Stimulated activated CD8-positive, alpha-beta memory T cell treated with anti-CD3 and anti-CD28 coated beads, Interleukin-15, amount 100 ng/mL, for 4 hours (primary cell): ENCODE measurements at places on chromosomes 6 and 20.
A peak's percentile ranks its signal among the peaks of the same experiment; 100 is the strongest.

GRCh38 chr20:10336959-10337729 is 96.9 kb downstream of the MKKS start:
- no peak for DNase-seq

DNA sequence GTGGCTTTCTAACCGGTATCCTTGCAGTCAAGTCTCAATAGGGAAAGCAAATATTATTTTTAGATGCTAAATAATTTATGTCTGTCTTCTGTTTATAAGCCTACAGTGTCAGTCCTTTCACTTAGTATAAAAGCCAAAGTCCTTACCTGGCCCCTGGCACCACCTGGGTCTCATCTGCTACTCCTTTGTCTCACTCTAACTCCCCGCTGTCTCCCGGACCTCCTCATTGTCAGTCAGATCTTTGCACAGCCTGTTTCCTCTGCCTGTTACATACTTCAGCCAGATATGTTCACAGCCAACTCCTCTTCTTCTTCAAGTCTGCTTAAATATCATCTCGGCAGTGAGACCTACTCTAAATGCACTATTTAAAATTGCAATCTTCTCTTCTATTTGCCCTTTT is 84.2 kb downstream of the THEMIS start:
- no peak for DNase-seq

GRCh38 chr6:111899531-111899930 is 26.3 kb upstream of the FYN start:
- no peak for DNase-seq

- DNase-seq = no peak
These were observed 2.1 kb downstream of the BTN3A2 start for GRCh38 chr6:26367114-26367513.

- no peak for DNase-seq
These were observed 11.9 kb upstream of the CAPN11 start for GRCh38 chr6:44146685-44147084.

GRCh38 chr6:37650071-37650481 is 47.6 kb downstream of the MDGA1 start:
- DNase-seq = no peak

DNA sequence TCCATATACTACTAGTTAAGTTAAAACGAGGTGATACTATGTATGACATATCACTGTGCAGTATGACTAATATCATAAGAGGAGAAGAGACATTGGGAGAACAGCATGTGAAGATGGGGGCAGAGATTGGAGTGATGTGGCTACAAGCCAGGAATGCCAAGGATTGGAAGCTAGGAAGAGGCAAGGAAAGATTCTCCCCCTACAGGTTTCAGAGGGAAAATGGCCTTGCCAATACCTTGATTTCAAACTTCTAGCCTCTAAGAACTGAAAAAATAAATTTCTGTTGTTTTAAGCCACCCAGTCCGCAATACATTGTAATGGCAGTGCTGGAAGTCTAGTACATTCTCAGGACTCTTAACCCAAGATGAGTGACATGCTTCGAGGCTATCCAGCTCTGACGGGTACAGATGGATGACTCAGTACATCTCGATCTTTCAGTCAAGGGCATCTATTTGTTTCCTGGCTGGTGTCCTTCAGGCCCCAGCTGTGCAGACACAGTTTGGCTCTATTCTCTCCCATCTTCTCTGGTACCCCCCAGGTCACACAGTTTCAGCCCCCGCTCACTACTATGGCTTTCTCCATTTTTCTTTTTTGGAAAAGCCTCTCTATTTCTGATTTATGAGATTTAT is 55.5 kb upstream of the THEMIS start:
- no peak for DNase-seq

DNA sequence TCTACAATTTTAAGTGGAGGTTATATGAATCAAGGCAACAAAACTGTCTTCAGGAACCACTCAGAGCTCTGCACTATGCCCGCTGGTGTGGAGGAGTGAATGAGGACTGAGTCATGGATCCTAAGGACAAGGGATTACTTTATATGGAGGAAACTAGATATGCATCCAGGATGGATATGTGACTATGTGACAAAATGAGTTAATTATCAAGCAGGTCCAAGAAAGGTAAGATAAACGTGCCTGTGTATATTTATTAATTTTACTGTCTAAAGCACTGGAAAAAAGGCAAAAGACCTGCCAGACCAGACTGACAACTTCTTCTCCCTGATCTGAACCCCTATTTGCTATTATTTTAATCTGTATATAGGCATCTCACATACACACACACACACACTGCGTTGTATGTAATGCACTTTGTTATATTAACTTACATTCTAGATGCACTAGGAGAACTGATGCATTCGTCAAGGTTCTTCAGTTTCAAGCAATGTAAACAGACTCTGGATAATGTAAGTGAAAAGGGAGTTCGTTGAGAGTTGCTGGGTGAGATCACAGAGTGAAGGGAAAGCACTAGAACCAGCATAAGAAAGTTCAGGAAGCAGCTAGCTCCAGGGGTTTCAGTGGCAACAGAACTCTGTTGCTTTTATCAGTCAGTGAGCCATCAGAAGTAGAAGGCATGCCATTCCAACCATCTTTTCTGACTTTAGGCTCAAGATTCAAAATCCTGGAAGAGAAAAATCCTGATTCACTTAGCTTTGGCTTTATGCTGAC is 26.4 kb upstream of the ADGRG6 start:
- DNase-seq = no peak

- no peak for DNase-seq
These were observed 25.3 kb downstream of the MDN1 start for GRCh38 chr6:89794324-89794723.

- DNase-seq = no peak
These were observed 54.7 kb downstream of the ELOVL5 start for GRCh38 chr6:53294095-53294494.

GRCh38 chr6:124076336-124077048 is 272.8 kb downstream of the NKAIN2 start:
- DNase-seq = no peak

- no peak for DNase-seq
These were observed 10.9 kb downstream of the DUSP15 start for GRCh38 chr20:31859266-31859997.

DNA sequence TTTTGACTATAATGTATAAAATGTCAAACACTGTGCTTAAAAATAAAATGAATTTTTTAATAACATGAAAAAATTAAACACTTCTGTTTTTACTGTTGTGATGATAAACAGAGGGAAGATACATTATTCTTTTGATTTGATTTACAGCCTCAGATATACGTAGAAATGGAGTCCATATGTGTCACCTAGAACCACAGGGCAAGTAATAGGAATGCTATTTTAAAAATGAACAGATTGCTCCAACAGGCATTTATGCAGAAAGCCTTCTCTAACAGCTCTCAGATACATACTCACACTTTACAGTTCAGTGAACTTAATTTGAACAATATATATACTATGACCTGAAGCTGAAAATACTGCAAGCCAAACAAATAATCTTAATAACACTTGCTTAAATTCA is 1551.0 kb downstream of the GRIK2 start:
- no peak for DNase-seq

DNA sequence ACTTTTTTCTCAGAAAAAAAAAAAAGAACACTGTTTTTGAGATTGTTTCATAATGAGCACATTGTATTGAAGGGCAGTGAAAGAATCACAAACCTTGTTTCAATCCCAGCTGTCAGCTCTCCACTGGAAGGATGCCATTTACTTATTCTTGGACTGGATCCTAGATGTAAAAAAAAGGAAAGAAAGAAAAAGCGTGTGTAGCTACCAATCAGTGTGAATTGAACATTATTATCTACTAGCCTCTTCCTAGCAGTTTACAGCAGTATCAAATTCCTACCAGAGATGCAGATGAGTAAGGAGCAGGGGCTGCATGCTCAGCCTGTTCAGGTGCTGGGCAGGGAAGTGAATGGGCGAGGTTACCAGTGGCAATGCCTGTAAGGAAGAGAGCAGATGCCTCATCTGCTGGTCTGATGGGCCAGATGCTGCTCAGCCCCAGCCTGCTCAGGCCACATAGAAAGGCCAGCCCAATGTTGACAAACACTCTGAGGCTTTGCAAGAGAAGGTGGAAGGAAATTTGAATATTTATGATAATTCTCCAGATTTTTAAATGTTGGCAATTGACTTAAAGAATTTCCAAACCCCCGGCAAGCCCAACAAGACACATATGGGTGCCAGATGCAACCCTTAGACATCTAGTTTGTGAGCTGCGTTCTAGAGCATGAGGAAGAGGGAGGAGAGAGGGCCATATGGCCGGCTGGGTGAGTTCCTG is 189.5 kb downstream of the IBTK start:
- DNase-seq = no peak

DNA sequence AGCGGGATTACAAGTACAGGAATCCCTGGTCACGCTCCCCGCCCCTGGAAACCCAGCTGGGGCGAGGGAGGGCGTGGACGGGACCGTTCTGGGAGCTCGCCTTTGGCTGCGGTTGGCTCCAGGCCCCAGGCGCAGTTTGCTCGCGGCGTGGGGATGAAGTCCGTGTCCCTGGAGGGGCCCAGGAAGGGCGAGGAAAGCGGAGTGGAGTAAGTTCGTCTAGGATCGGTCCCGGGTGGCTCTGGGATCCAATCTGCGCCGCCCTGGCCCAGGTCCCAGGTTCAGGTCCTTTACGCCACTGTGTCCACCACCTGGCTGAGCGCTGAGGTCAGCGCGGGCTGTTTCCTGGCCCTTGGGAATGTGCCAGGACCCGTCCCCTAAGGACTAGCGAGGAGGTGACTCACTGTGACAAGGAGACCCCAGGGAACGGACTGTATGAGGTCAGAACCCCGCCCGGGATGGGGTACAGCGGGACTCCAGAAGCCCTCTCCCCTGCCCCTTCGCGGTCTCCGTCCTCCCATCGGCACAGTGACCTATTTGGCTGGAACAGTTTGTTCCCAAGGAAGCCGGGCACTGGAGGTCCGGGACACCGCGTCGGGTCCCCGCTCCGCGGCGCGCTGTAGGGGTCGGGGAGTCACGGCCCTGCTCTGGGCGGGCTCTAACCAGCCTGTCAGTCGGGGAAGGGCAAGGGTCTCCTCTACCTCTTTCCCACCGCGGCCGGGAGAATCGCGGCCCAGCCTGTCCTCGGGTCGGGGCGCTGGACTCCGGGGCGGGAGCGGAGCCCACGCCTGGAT is 724 bp downstream of the CDKN1A start:
- DNase-seq = no peak

DNA sequence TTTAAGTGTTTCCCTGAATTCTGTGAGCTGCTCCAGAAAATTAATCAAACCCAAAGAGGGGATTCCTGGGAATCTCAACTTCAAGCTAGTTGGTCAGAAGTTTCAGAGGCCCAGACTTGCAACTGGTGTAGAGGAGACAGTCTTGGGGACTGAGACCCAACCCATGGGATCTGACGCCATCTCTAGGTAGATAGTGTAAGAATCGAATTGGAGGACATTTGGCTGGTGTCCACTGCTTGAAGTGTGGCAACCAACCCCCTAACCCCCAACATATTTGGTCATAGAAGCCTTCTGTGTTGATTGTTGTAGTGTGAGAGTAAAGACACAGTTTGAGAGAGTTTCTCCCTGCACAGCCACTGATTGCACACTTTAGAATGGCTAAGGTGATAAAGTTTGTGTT is 103.5 kb upstream of the CARMIL1 start:
- DNase-seq = no peak

- DNase-seq = no peak
These were observed 174.4 kb upstream of the RIN2 start for GRCh38 chr20:19583532-19584175.

- no peak for DNase-seq
These were observed 7.2 kb upstream of the MDGA1 start for GRCh38 chr6:37704923-37705238.

DNA sequence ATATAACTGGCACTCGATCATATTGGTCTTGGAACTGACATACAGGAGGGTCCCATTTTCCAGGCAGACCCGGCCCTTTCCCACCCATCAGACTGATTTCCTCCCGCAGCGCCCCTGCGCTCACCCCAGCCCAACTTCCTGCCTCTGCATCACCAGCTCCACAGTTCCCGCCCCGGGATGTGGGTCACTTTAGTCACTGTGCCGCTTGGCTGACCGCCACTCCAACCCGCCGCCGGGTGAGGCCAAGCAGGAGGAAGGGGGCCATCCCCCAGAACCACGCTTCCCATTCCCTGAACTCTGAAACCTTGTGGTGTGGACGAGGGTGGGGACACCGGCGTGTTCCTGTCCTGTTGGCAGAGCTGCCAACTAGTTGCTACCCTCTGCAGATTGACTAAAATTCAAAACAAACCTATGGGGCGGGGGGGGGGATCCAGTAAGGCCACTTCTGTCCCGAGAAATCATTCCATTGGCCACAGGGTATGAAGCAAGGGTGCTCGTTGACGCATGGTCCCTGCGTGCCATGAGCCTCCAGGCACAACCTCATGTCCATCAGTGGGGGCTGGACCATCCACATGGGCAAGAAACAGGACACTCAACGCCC is 12.3 kb downstream of the TGM2 start:
- DNase-seq = no peak

DNA sequence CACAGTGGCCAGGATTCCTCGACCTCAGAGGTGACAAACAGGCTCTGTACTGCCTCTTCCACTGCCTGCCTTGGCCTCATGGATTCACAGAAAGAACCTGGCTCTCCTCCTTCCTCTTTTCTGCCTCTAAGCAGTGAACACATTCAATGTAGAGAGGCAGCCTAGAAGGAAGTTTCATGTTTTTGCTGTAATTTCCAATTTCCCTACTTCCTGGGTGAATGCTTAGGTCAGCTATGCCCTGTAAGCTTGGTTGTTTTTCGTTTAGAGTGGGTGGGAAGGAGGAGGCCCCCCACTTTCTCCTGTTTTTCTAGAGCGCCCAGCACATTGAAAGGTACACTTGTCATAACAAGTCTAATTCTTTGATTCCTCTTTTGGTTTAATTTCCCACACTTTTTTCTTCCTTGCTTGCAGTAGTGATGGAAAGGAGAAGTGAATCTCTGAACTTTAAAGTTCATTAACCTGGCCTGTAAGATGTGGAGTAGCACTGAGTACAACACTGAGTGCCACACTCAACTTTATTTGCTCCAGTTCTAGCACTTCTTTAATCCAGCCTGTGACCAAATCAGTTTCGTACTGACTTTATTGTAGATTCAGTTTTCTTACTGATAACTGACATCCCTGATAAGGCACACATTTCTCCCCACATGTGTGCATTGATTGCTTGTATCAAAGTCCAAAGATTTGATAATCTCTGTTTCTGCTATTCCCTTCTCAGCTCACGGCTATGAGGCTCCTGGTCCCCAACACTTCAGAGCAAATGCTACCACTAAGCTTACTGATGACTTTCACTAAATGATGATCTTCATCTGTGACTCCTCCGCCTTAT is 100.0 kb upstream of the MAN1A1 start:
- DNase-seq = no peak

- peak; percentile 11 for DNase-seq
These were observed 61.4 kb upstream of the JARID2 start for GRCh38 chr6:15184441-15184861.
